NCI-H526 treated with DMSO at 0.1 percent for 48 hours (cell line): ENCODE measurements at places on chromosomes 12 and 14.

GRCh38 chr14:22313172-22313801 is 275.7 kb downstream of the DAD1 start:
- no peak for DNase-seq

GRCh38 chr12:116610971-116611541 is 51.9 kb downstream of the MAP1LC3B2 start:
- no peak for DNase-seq

DNA sequence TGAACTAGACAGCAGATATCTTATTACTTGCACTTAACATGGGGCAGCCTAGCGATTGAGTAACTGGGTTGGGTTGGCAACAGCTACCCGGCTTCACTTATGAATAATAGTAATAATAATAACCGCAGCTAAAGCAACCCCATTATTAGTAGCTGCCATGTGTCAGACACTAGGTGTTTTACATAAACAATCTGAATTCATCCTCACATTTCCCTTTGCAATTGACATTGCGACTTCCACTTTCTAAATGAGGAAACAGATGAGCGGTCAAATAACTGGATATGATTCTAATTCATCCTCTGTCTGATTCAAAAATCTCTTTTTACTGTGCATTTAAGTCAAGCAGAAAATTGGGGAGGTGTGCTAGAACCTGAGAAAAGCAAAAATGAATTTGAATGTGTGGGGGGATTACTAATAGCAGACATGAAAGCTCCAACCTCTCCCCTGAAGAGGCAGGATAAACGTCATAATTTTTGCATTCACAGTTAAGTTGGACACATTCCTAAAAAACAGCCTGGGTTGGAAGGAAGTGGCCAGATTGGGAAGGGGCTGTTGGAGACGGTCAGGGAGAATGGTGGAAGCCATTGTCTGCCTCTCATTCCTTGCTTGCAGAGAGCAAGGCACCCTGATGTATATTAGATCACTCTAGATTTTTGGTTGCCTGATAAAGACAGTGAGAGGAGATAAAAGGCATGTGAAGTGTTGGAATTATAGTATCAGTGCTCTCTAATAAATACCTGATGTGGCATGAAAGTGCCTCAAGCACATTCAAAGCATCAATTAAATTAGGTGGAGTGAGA is 13.1 kb downstream of the EMP1 start:
- DNase-seq: no peak

GRCh38 chr14:101315802-101316296 is 245.4 kb upstream of the DIO3 start:
- DNase-seq: no peak

DNA sequence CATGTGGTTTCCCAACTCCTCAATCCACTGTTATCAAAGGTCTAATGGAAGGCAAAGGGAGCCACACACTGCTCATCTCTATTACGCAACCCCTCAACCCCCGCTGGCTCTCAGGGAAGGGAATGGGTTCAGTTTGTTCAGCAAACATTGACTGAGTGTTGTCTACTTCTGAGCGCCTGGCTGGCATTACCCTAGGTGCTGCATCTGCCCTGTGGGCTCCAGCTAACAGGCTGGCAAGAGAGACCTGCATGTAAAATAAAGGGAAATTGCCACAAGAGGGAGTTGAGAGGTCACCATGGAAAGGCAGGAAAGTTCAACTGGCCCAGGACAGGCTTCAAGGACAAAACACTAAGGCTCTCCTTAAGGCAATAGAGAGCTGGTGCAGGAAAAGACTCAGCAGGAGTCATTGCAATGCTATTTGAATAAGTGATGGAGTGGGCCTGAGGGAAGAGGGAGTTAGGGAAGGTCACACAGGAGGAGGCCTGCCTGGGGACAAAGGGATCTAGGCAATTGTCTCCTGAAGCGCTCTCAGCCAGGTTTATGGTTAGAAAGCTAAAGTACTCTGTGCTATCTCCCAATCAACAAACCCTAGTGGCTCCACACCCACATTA is 5.5 kb upstream of the ZNF740 start:
- no peak for DNase-seq

DNA sequence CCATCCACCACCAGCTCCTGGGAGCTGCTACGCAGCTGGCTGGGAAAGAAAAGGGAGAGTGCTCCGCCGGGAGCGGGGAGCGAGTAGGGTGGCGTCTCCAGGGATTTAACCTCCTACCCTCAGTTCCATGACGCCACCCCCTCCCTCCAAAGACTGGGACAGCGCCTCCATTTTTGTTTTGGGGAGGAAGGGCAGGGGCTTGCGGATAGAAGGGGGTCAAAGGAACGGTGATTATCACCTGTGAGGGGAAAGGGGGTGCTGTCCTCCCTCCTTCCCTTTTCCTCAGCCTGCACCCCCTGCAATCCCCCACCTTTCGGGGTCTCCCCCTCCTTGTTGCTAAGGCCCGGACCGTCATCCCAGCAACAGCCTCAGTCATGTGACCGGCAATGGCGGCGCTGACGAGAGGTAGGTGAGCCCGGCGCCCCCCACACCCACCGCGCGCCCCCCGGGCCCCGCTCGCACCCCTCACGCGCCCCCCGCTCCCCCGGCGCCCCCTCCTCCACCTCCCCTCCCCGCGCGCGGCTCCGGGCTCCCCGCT is at the start of gene DTX3:
Gene DTX3 (plus strand): TSS at position 371 of the 538 bp plus-strand sequence. CDS start 1,694 bp downstream, outside the sequence.
- peak; percentile 15 for DNase-seq

GRCh38 chr12:46803517-46803916 is 22.3 kb downstream of the SLC38A4 start:
- no peak for DNase-seq
